GM23338 (cell line): ENCODE measurements at places on chromosomes 6 and 20. TPM values are rescaled to one million over a fixed set of nuclear protein-coding genes. Genes with fewer than 3 reads are reported as not detected.

- DNase-seq: peak; percentile 65
These were observed at the start of gene MATN4 for GRCh38 chr20:45308117-45308778. MATN4 (minus strand) TSS chr20:45308299; CDS start chr20:45305582, 2,717 bp downstream.

Gene DLL1
- 4.6 and 4.8 TPM in 2 replicates for total RNA-seq

- no peak for DNase-seq
These were observed 219.8 kb downstream of the KIF16B start for GRCh38 chr20:16353417-16353781.

DNA sequence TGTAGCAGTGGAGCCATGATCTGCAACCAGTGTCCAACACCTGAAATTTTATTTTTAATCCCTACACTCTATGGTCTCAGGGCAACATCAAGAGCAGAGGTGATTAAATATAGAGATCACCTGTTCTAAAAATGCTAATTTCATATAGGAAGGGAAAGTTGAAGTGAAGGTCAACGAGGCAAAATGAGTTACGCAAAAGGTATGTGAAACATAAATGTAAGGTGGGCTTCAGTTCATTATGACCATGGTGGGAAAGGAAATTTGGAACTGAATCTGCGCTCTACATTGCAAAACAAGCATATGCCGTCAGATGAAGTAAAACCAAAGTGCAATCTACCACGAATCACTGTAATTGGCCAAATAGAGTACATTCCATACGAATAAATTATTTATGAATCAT is 35.2 kb upstream of the STMND1 start:
- DNase-seq: no peak

- DNase-seq: no peak
These were observed 1302.1 kb upstream of the GJE1 start for GRCh38 chr6:140830666-140831065.

DNA sequence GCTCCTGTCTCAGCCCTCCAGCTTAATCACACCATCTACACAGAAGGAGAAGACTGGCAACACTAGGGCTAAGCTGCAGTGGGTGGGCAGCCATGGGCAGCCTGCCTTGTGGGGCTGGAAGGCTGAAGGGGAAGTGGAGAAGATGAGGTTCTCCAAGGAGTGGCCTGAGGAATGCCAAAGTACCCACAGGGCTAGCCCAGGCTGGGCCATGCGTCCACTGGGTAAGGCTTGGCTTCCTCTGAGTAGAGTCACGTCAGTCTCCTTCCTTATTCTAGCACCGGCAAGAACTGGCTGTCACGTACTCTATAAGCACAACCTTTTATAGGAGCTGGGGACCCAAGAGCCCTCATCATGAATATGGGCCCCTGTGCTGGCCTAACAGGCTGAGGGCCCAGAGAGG is 110.6 kb upstream of the SIRPA start:
- no peak for DNase-seq

DNA sequence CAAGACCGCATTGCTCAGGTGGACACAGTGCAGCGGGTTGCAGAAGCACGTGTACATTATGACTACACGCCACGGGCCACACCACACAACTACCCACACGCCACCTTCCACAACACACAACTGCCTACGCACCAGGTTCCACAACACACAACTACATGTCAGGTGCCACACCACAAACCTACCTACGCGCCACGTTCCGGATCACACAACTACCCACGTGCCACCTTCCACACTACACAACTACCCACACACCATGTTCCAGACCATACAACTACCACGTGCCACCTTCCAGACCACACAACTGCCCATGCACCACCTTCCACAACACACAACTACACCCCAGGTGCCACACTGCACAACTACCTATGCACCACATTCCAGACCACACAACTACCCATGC is 20.5 kb downstream of the THBS2 start:
- no peak for DNase-seq

Gene CCN2
- total RNA-seq: 159 and 177 TPM in 2 replicates

Gene ANGPT4
- total RNA-seq: 0.17 and 1.0 TPM in 2 replicates

Gene NR2E1
- total RNA-seq: not detected in 2 replicates

Gene SPATA2
- 8.7 and 9.3 TPM in 2 replicates for total RNA-seq

DNA sequence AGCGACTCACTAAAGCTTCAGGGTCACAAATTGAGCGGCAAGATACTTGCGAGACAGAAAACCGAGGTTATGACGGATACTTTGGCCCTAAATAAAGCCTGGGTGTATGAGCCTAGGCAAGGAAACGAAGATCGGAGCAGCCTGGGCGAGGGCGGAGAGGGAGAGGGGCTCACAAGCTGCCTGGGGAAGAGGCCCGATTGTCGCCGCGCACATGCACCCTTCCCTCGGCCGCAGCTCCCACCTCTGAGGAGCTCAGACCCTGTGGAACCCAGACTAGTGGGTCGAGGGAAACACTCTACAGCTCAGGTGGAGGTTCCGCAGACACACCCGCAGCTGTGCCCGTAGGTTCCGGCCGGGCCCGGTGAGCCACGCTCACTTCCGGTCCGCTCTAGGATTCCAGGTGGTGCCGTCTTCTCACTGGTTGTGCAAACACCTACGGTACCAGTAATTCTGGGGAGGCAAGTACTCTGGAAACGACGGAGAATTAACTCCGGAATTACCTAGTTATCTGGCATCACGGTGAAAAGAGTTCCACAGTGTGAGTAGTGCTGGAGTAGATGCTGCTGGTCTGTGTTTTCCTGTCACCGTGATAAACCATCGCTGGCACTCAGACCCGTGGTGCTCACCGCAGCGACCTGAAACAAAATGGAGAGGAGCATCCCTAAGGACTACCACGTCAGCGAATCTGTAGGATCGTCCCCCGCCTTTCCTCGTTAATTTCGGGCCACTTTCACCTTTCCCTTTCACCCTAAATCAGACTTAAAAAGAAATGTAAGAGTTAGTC is 61.5 kb downstream of the GPX5 start:
- DNase-seq: peak; percentile 91

DNA sequence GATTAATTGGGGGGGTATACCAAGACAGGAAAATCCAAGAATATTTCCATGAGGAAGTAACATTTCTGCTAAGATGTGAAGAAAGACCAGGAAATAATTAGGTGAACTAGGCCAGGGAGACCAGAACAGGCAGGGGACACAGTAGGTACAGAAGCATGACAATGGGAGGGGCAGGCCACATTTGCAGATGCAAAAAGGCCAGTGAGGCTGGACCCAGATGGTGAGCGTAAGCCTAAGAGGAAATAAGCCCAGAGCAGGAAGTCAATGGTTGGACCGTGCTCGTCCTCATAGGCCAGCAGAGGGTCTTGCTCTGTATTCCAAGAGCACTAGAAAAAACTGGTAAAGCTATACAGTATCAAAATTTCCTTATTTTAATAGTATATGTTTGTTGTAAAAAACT is 9.4 kb downstream of the CEP162 start:
- peak; percentile 52 for DNase-seq

Gene COL12A1
- 4.0 and 6.3 TPM in 2 replicates for total RNA-seq

- no peak for DNase-seq
These were observed 122.7 kb upstream of the RNF24 start for GRCh38 chr20:4138056-4138455.

Gene IMPG1
- total RNA-seq: not detected in 2 replicates

DNA sequence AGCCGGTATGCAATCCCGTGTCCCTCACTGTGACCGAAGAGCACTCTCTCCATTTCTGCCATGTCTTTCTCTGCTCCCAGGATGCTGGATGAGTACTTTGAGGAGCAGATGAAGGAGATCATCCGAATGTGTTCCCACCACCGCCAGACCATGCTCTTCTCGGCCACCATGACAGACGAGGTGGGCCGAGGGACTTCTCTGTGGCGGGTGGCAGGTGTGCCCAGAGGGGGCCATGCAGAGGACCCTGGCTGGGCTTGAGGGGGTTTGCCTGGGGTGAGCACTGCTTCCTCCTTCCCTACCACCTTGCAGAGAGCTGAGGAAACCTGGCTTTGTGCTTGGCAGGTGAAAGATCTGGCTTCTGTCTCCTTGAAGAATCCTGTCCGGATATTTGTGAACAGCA is 14.0 kb downstream of the DDX27 start:
- no peak for DNase-seq

GRCh38 chr20:51183451-51183850 is 160.5 kb upstream of the KCNG1 start:
- DNase-seq: no peak

GRCh38 chr20:48614593-48615274 is 213.1 kb downstream of the PREX1 start:
- no peak for DNase-seq

Gene GPLD1
- 11.1 and 15.3 TPM in 2 replicates for total RNA-seq

GRCh38 chr6:167424060-167424673 is 99.3 kb downstream of the TTLL2 start:
- no peak for DNase-seq

- no peak for DNase-seq
These were observed 188.0 kb downstream of the ARHGAP18 start for GRCh38 chr6:129521946-129522345.

Gene BPIFB1
- total RNA-seq: not detected in 2 replicates

GRCh38 chr6:57342148-57342669 is 24.8 kb downstream of the PRIM2 start:
- DNase-seq: no peak

DNA sequence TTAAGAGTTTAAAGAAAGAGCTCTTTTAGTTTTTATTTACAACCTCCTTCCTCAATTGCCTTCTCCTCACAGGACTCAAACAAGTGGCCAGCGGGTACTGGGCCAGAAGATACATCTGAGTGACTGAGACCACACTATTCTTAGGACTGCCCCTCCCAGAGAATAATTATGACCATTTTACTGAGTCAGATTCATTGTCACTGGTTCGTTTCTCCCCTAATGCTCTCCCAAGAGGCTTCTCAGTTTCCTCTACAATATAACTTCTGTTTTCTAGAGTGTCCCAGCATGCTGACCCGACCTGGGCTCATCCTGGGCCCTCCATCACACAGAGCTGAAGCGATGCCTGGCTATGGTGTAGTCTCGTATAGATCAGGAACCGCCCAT is 279.9 kb downstream of the CD83 start:
- DNase-seq: no peak

Gene HLA-A
- total RNA-seq: 173 and 203 TPM in 2 replicates

- DNase-seq: no peak
These were observed 53.2 kb upstream of the CD2AP start for GRCh38 chr6:47424436-47424836.

DNA sequence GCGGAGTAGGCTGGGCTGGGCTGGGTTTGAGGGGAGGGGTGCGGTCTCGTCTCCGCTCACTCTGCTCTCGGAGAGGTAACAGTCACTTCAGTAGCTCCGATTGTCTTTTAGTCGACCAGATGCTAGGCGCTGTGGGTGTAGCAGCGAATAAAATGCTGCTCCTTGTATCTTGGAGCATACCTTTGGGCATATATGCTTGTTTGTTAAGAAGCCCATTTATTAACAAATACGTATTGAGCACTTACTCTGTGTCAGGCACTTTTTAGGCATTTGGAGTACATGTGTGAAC is 545 bp downstream of the ACTR5 start:
- DNase-seq: peak; percentile 79

GRCh38 chr6:160912411-160912810 is 79.2 kb upstream of the MAP3K4 start:
- DNase-seq: no peak

GRCh38 chr6:37303891-37304503 is 46.1 kb upstream of the TMEM217 start:
- peak; percentile 44 for DNase-seq

GRCh38 chr20:56558968-56559367 is 25.9 kb downstream of the FAM209B start:
- no peak for DNase-seq

DNA sequence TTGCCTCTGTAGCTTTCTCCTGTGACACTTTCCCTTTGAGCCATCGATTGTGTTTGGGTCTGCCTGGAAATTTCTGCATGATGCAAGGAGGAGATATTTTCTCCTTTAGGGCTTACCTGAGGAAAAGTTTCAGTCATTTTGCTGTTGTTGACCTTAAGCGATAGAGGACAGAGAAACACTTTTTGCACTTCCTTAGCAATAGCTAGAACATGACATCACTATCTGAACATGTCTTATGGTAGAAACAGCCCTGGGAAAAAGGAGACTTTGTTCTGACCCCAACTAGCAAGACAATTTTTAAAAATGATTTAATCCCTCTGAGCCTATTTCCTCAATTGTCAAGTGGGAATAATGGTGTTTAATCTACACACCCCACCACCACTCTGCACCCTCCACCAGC is 9.7 kb upstream of the FILIP1 start:
- no peak for DNase-seq

Gene SSTR4
- not detected in 2 replicates for total RNA-seq

- no peak for DNase-seq
These were observed 983.5 kb upstream of the FLRT3 start for GRCh38 chr20:15320941-15321340.

- DNase-seq: no peak
These were observed 26.4 kb upstream of the UST start for GRCh38 chr6:148720406-148720805.

- DNase-seq: no peak
These were observed 285.2 kb downstream of the UST start for GRCh38 chr6:149031859-149032598.

Gene C6orf118
- total RNA-seq: 0.35 and 0.50 TPM in 2 replicates

DNA sequence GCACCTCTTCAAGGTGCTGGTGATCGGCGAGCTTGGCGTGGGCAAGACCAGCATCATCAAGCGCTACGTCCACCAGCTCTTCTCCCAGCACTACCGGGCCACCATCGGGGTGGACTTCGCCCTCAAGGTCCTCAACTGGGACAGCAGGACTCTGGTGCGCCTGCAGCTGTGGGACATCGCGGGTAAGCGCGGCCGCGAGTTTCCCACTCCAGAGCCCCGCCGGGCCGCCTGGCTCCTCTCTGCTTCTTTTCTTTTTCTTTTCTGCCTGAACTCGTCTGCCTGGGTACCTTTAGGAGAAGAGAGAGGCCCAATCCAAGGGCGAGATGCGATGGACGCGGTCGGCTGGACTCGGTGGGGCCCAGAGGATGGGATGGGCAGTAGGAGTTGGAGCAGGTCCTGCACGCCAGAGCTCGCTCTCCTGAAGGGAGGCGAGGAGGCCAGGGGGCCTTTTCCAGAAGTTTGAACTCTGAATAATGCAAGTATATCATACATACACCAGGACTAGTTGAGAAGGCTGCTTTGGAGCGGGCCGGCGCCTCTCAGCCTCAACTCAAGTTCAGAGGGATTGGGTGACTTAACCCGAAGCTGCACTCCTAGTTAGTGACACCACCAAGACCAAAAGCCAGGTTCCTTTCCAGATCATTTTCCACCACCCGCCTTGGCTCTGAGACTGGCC is 445 bp downstream of the RAB32 start:
- peak; percentile 60 for DNase-seq

DNA sequence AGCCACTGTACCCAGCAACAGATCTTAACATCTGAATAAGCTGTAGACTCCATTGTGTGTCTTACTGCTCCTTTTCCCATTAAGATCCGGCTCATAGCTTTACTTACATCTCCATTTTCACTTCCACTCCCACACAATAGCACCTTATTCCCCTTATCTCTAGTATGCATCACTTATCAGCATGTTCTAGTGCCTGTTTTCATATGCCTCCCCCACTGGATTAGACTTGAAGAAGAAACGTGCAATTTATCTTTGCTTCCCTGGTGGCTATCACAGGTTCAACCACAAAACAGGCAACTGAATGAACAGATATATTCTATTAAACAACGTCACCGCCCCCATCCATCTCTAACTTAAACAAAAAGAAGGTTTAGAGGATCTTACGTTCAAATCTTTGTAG is 12.1 kb downstream of the SSR1 start:
- no peak for DNase-seq
